ENCODE measurements at places on chromosomes 5 and 9. TPM values are rescaled to one million over a fixed set of nuclear protein-coding genes. Genes with fewer than 3 reads are reported as not detected.

- H3K27me3 ChIP-seq, result no peaks in the 10 kb centered on the region
- H3K4me3 ChIP-seq, result no peak overlapping the region
- peaks cover 6% of the 10 kb centered on the region for H3K36me3 ChIP-seq
These were observed 153.0 kb upstream of the SMIM23 start for GRCh38 chr5:171632616-171633015.

ABLIM3 gene
- 206 TPM for total RNA-seq

MEGF9 gene
- 5.7 TPM for total RNA-seq

CCDC183 gene
- 0.26 TPM for total RNA-seq

DNA sequence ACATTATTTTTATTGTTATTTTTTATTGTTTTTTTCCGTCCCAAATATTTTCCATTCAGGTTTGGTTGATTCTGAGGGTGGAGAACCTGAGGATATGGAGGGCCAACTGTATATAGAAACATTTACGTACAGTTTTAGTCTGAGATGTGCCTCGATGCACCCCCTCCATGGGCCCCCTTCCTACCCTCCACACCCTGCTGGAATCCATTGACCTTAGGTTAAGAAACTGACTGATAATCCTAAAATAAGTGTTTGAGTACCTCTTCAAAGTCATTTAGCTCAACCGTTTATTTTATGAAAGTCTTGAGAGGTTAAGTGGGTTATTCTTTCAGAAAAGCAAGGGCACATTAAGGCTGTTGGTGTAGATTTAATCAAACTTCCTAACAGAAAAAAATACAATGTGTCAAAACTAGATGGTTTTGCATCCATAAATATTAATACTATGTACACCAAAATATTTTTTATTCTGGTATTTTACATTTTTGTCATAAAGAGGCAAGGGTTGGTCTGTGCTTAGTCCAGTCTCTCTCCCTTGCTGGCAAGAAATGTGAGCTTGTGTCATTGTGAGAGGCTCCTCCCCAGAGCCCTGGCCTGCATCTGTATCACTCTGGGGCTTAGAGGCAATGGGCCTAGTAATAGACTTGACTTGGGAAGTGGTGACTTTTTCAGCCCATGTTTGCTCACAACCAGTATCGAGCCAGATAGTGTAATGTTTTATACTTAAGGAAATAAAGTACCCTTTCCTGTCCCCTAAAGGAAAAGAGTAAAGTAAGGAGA, 15.7 kb downstream of the MTRR start:
- no peak for DNase-seq
- peaks cover 80% of the 10 kb centered on the region for H3K36me3 ChIP-seq
- H3K27me3 ChIP-seq, result no peaks in the 10 kb centered on the region
- H3K27ac ChIP-seq, result peak overlapping the region; percentile 44
- H3K4me3 ChIP-seq, result no peak overlapping the region

DNA sequence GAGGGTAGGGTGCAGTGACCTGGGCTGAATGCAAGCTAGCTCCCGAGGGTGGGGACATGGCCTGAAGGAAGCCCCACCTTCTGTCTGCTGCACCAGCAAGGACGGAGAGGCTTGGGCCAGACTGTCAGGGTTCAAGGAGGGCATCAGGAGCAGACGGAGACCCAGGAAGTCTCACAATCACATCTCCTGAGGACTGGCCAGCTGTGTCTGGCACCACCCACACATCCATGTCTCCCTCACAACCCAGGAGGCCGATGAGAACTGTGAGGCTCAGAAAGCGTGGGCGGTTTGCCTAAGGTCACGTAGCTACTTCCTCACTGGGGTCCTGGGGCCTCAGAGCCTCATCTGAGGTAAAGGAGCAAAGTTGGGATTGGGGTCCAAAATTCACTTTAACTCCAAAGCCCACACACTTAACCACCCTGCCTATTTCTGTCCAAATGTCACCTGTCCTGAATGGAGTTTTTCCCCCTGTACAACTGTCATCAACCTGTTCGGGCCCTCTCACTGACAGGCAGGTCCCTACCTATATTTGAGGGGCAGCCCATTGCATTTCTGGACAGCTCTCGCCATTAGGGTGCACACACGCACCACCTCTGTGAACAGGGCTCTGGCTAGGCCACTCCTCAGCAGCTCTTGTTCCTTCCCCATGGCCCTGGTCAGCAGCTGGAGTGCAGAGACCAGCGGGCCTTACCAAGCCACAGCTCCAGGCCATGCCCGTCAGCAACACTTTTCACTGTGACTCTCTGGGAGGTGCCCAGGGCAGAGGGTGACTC, 3.4 kb downstream of the IL13 start:
- peaks cover 6% of the 10 kb centered on the region for H3K36me3 ChIP-seq
- DNase-seq, result peak; percentile 28
- peak overlapping the region; percentile 21 for H3K27ac ChIP-seq
- H3K4me1 ChIP-seq, result no peaks in the 10 kb centered on the region
- no peaks in the 10 kb centered on the region for H3K27me3 ChIP-seq

- no peaks in the 10 kb centered on the region for H3K4me1 ChIP-seq
- no peaks in the 10 kb centered on the region for H3K36me3 ChIP-seq
- H3K27ac ChIP-seq, result no peak overlapping the region
- DNase-seq, result no peak
- no peak overlapping the region for H3K4me3 ChIP-seq
These were observed 132.0 kb upstream of the C6 start for GRCh38 chr5:41345295-41345694.

DNA sequence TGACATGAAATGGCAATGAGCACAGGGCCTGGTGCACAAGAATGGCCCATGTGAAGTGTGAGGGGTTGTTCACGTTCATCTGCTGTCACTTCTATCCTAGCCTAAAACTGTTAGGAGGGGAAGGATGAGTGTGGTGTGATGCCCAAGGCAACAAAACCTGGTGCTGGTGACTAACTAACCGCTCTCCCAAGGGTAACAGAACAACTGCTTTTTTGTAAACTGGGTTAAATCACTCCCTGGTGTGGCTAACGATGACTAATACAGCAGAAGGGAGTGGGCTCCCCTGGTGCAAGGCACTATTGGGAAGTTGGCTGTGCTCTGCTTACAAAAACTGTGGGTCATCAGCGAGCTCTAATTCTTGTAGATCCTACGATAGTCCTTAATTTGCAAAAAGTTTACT, 103.2 kb upstream of the VCAN start:
- H3K27ac ChIP-seq, result no peak overlapping the region
- H3K4me1 ChIP-seq, result peaks cover 9% of the 10 kb centered on the region
- no peaks in the 10 kb centered on the region for H3K36me3 ChIP-seq
- no peak overlapping the region for H3K4me3 ChIP-seq
- peak; percentile 90 for DNase-seq
- H3K27me3 ChIP-seq, result no peaks in the 10 kb centered on the region

CCL28 gene
- 2.2 TPM for total RNA-seq

GBGT1 gene
- not detected for total RNA-seq

EQTN gene
- total RNA-seq, result not detected

DNA sequence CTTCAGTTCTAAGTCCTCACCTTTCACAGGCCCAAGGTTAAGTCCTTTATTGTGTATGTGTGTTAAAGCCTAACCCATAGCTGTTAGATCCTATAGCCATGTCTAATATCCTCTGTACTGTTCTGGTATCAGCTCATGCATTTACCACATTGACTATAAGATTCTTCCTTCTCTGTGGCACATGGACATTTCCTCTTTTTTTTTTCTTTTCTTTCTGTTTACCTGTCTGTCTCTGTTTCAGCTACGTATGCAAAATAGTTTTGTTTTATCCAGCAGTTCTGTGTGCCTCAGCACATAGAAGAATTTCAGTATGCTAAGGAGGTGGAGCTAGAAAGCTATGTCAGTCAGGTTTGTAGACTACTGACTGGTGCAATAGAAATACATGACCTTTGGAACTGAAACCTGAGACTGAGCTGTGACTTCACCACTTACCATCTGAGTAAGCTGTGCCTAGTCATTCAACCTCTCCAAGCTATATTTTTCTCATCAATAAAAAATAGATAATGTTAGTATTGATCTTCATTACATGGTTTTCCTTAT, 155.6 kb upstream of the VLDLR start:
- H3K4me1 ChIP-seq, result no peaks in the 10 kb centered on the region
- no peak overlapping the region for H3K4me3 ChIP-seq
- peak; percentile 54 for DNase-seq
- peaks cover 11% of the 10 kb centered on the region for H3K27me3 ChIP-seq
- H3K36me3 ChIP-seq, result no peaks in the 10 kb centered on the region

GRCh38 chr5:146565764-146566367, 49.9 kb upstream of the GPR151 start:
- no peak overlapping the region for H3K4me3 ChIP-seq
- H3K4me1 ChIP-seq, result no peaks in the 10 kb centered on the region
- H3K27me3 ChIP-seq, result no peaks in the 10 kb centered on the region

DNA sequence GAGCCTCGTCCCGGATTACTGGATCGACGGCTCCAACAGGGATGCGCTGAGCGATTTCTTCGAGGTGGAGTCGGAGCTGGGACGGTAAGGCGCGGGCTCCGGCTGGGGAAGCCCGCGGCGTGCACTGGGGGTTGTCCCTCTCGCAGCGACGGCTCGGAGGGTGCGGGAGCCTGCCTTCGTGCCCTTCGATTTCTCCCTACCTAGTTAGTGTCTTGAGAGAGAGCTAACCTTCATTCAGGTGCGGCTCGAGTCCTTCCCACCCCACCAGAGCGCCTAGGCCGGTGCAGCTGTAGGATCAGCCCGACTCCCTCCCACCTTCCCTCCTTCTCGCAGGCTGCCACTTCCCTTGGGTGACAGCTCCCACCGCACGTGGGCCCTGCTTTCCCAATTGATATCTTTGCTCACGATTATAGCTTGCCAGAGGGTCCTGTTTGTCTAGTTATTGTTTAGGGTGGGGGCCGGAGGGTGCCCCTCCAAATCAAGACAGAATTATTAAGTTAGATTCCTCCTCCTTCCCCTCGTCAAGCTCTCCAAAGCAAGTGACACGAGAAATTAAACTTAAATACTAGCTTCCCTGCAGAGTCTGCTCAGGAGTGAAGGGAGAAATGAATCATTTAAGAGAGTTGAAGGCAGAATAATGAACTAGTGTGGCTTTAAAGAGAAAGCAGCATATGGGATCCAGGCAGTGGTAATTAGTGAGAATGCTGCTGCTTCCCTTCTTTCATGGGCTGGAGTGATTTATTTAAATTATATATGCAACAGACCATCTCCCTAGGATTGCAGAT, 569 bp downstream of the CAMK4 start:
- H3K36me3 ChIP-seq, result no peaks in the 10 kb centered on the region
- no peak for DNase-seq
- H3K27ac ChIP-seq, result no peak overlapping the region
- peaks cover 5% of the 10 kb centered on the region for H3K4me1 ChIP-seq
- peak overlapping the region; percentile 65 for H3K4me3 ChIP-seq
- peaks cover 26% of the 10 kb centered on the region for H3K27me3 ChIP-seq

DNA sequence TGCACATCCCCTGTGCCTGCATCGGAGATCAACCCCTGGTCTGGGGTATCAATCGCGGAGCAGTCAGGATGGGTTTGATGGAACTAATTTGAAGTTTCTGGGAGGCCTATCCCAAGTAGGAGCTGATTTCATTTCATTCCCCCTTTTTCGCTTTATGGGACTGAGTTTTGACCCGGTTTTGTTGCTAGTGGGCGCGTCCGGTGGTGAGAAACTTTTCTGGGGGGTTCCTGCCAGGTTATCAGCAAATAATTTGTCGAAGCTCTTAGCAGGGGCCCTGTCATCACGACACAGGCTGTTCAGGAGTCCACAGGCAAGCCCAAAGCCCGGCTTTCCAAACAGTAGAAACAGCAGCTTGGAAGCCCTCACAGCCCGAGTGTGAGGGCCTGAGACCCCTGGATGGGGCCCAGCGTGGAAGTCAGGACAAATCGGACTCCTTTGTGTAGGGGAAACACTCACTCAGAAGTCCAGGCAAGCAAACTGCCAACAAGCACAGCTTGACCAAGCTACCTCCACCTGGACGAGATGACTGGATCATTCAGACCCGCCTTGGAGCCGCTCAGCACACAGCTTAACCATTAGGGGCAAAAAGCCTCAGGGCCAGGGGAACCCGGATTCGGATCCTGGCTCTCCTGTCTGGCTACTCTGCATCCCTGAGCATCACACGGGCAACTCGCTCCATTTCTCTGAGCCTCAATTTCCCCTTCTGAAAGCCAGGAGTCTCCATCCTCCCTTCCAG, 64.4 kb upstream of the BARHL1 start:
- H3K4me1 ChIP-seq, result no peaks in the 10 kb centered on the region
- peaks cover 40% of the 10 kb centered on the region for H3K27me3 ChIP-seq
- no peak for DNase-seq
- no peak overlapping the region for H3K4me3 ChIP-seq
- H3K36me3 ChIP-seq, result no peaks in the 10 kb centered on the region

DNA sequence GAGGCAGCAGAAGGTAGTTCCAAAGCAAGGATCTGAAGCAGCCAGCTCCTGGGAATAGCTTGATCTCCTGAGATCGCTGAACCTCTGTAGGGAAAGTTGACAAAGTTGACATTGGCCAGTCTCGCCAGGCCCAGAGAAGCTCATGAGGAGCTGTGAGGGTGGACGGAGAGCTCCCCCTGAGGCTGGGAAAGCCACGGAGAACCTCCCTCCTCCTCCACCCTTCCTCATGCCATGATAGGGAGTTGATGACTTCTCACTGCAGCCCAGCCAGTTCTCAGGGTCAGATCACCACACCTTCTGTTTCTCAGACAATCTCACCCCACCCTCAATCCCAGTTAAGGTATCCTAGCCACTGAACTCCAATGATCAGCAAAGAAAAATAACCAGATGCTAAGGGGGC, 30.4 kb upstream of the KCNV2 start:
- no peaks in the 10 kb centered on the region for H3K27me3 ChIP-seq
- H3K4me3 ChIP-seq, result no peak overlapping the region
- H3K4me1 ChIP-seq, result no peaks in the 10 kb centered on the region
- peaks cover 7% of the 10 kb centered on the region for H3K36me3 ChIP-seq
- DNase-seq, result no peak

DNA sequence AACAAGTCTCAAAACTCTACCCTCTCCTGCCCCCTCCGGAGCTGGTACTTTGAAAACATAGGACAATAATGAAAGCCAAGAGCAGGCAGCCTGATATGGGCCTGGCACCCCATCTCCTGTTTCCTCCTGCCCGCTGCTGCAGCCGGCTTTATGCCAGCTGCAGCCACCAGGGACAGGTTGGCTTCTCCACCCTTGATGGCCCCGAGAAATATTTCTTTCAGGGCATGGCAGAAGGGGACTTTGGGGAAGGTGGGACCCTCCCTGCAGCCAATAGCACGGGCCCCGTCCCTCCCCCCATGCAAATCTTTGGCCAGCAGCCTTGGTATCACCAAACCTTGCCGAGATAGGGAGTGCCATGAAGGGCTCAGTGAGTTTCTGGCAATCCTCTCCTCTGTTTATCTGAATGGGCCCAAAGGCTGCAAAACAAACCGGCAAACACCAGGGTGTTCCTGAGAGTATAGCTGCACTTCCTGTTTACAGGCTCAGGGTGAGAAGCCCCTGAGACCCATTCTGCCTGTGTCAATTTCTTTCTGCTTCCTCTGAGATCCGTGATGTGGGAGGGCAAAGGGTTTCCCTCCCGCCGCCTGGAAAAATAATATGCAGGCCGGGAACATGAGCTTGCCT, 73.4 kb upstream of the BOD1 start:
- no peaks in the 10 kb centered on the region for H3K36me3 ChIP-seq
- H3K4me3 ChIP-seq, result no peak overlapping the region
- no peak overlapping the region for H3K27ac ChIP-seq
- DNase-seq, result no peak
- no peaks in the 10 kb centered on the region for H3K27me3 ChIP-seq

MEIKIN gene
- not detected for total RNA-seq

GRCh38 chr9:16126042-16126441, 573.2 kb downstream of the CCDC171 start:
- peaks cover 5% of the 10 kb centered on the region for H3K4me1 ChIP-seq
- H3K4me3 ChIP-seq, result no peak overlapping the region
- no peak for DNase-seq

RNF183 gene
- not detected for total RNA-seq

- H3K27ac ChIP-seq, result no peak overlapping the region
- H3K4me3 ChIP-seq, result no peak overlapping the region
- no peaks in the 10 kb centered on the region for H3K27me3 ChIP-seq
- no peaks in the 10 kb centered on the region for H3K36me3 ChIP-seq
These were observed 307.4 kb downstream of the CSNK1G3 start for GRCh38 chr5:123819386-123819785.
